ENCODE measurements at places on chromosomes 1 and 21.

DNA sequence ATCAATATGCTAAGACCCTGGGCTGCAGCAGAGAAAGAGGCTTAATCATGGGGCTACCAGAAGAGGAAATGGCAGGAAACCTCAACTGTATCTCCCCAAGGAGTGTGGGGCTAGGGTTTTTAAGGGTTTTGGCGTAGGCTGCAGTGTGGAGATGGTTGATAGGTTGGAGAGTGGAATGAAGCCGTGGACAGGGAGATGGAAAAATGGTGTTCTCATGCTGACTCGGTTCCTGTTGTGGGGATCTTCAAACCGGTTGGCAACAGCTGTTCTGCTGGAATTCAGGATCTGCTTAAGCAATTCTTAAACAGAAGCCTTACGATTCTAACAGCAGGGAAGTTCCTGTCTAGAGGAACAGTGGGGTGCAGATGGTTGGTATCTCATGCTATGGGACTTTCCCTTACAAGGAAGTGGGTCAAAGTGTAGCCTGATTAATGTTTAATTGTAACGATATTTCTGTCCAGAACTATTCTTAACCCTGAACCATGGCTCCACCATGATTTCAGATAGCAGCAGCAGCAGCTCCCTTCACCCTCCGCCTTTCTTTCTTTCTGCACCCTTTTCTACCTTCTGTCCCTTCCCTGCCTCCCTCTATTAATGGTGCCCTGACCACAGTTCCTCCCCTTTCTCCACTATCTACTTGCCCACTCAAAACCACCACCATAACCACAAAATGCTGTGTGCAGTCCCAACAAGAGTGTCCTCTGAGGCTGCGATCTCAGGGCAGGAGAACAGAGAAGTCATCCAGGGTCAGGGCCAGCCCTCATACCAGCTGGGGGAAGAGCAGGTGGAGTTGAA, 30.8 kb downstream of the RSPH1 start:
- DNase-seq = no peak

DNA sequence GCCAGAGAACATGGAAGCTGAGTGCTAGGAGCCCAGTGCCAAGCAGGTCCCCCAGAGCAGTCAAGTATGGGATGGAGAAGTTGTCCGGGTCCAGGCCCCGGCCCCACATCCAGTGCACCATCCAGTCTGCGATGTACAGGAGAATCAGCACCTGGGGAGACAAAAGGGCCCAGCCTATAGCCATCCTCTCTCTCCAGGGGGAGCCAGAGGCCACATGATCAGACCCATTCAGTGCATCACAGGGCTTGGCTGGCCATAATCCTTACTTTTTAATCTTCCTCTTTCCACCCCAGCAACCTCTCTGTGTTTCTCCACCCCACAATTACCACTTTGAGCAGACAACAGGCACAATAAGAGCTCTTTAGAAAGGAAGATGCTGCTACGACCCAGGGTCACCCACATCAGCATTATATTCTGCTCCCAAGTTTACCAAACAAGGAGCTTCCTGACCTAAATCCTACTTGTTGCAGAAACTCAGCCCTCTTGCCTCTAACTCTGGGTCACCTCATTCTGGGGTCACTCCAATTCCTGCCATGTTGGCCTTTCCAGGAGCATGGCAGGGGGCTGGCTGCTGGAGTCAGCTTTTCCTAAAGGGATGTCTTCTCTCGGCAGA, 16.4 kb upstream of the RAB29 start:
- DNase-seq = peak; percentile 50

DNA sequence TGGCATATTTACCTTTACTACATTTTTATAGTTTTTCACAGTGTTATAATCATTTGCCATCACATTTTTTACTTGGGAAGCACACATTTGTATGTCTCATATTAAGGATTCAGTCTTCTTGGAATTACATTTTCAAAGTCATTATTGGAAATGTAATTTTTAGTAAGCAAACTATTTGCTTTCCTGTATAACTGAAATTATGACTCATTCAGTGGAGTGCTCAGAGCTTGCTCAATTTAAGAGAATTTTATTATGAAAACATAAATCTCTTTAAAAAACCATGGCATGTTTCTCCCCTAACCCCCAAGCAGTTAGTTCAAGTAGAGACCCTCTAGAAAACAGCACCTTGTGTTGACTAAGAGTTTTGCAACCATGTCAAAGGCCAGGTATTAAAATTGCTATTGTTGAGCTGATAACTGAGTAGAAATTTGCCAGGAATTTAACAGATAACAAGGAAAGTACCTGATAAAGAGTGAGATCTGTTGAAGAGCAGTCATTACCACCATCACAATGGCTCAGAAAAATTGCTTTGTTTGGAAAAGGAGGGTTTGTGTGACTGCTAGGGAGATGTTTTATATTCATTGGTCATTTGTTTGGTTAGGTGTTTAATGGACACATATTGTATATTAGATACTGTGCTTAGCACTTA, 105.9 kb downstream of the KCNK2 start:
- DNase-seq = no peak

DNA sequence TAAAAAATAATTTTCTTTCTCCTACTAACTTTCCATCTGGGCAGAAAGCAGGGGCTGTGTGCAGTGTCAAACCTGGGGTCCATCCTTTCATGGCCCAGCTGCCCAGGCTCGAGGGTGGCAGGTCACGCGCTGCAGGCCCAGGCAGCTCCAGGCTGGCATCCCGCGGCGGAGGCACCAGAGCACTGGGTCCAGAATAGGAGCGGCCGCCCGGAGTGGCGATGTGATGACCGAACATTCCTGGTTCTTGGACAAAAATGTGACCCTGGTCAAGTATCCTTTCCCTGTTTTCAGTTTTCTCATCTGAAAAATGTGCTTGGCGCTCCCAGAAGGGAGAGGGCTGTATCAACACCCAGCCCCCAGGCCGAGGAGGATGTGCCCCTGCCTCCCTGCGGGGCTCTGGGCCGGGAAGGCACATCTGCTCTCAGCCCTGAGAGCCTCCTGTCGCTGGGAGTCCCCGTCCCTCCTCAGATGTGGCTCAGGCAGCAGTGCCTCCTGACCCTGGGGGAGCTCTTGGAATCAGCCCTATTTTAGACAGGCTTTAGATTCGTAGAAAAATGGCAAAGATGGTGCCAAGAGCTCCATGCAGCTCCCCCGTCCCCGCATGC, 29.3 kb downstream of the SLX9 start:
- DNase-seq = no peak

DNA sequence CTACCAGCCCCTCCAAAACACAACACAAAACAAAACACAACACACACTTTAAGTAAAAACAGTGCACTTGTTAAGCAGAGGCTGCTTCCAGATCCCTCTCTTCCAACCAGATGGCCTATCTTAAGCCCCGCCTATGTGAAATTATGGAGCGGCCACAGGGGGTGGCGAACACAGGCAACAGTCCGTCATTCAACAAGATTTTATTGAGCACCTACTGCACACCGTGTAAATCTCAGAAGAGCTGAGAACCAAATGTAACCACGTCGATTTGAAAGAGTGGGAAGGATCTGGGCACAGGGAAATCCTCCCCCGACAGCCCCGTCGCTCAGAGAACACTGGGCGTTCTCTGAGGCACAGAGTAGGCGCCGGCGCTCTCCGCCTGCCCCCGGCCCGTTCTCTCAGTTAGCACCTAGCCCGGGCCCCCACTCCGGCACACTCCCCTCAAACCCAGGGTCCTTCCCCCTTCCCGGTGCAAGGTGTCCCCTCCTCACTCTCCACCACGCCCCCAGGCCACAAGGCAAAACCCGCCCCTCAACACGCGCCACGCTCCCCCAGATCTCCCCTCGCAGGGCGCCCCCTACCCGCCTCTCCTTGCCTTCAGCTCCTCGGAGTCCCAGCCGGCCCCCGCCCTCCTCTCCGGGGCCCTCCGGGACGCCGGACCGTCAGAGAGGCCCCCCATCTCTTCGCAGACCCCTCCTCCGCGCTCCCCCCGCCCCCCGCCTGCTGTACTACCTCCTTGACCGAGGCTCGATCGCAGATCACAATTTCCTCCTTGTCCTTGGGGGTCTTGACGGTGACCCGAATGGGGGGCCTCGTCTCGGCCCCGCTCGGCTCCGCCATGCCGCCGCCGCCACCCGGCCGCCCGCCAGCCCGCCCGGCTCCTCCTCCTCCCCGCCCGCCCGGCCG, 483 bp downstream of the UBQLN4 start:
- DNase-seq = peak; percentile 61

DNA sequence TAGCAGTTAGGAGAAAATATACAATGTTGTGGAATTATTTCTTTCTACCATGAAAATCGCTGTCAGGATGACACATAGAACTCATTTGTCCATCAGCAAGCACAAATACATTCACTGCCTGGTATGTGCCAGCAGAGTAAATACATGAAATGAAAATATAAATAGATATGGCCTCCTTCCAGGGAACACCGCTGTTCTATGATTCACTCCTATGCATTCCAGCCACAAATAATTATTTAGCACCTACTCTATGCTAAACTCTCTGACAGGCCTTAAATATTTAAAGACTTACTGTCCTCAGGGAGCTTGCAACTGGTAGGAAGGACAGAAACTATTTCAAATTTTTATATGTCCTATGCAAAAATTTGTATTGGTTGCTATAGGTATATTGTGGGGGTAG, 975.0 kb upstream of the NCAM2 start:
- no peak for DNase-seq

DNA sequence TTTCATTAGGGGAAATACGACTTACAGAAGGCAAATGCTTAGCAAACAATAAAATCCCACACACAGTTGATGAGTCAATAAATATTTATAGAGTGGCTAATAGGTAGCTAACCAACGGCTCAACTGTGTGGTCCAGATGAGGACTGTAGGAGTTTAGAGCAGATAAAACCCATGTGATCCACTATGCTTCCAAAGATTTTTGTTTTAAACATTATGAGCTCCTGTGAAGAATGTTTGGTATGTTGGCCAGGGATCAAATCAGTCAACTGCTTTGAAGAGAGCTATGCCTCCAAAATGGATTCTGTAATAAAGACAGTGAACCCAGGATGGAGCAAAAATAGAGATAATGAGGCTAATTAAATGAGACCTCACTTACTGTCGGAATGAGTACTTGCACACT, 72.3 kb upstream of the COL11A1 start:
- DNase-seq = no peak

DNA sequence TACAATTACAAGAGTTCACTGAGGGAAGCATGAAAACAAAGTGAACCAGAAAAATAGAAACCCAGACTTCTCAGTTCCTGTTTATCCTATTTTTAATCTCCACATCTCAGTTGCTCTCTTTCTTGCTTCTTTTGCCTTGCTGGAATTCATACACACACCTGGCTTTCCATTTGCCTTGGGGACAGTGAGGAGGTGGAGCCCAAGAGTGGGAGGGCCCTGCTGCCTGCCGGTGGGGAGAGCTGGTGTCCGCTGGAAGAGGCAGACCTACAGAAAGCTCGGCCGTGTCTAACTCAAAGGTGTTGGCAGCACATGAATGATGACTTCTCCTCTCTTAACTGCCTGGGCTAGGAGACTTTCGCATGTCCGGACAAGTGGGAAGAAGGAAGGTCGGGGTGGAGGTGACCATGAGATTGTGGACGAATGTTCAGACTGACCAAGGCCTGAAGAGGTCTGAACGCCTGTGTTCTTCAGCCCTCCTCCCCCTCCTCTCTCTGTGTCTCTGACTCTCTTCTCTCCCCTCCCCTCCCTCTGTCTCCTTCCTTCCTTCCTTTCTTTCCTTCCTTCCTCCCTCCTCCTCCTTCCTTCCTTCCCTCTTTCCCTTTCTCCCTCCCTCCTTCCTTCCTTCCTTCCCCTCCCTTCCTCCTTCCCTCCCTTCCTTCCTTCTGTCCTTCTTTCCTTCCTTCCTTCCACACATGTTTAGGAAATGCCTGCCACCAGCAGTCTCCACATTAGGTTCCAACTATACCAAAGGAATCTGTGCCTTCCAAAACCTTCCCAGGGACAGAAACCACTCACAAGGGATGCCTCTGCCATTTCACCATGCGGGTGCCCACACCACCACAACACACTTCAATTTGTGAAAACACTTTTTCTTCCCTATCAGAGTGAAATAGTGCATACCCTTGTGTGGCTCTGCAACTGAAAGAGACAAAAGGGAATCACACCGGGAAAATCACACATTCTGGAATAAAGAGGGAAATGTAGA, 157.3 kb upstream of the RUNX1 start:
- DNase-seq = no peak

DNA sequence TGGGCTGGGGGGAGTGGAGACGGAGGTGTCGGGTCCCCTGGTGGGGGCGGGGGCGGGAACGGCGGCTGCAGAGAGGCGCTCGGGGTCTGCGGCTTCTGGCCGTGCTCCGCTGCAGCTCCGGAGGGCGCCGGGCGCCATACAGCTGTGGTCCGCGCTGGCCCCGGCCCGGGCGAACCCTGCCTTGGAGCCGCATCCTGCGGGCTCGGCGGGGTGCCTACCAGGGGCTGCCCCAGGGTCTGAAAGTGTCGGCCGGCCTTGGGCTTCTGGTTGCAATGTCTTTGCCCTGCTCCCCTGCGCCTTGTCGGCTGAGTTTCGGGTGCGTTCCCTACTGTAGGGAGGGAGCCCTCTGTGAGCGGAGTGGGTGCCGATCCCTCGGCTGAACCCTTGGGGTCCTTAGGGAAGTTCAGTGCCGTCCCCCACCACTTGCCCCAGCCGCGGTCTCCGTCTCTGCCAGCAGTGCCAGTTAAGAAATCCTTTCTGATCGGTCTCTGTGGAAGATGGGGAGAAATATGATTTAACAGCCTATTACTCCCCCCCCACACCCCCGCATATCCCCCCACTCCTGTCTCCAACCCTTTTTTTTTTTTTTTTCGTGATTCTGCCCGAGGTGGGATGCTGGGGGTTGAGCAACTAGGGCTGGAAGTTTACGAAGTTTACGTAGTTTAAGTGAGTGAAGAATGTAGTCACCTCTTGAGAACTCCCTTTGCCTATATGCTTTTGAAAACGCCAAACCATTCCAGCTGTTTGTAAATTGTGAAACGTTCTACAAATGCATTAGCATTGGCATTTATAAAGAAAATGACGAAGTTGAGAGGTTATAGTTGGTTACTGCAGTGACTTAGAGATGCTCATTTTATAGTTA, 588 bp downstream of the NEXN start:
- DNase-seq = peak; percentile 6

GRCh38 chr1:169089776-169090175, 16.7 kb upstream of the ATP1B1 start:
- no peak for DNase-seq

GRCh38 chr1:161071886-161072371, 2.2 kb upstream of the ARHGAP30 start:
- DNase-seq = no peak

GRCh38 chr1:223780949-223781348, 64.8 kb downstream of the TP53BP2 start:
- DNase-seq = no peak
